Stimulated activated CD4-positive, alpha-beta T cell treated with anti-CD3 and anti-CD28 coated beads, Interleukin-1b, Interleukin-23, amount 100 ng/mL, for 24 hours (primary cell): ENCODE measurements at places on chromosomes 12 and 14.

- DNase-seq, result no peak
Measured at GRCh38 chr12:6959058-6959804, 8.1 kb downstream of the PTPN6 start.

DNA sequence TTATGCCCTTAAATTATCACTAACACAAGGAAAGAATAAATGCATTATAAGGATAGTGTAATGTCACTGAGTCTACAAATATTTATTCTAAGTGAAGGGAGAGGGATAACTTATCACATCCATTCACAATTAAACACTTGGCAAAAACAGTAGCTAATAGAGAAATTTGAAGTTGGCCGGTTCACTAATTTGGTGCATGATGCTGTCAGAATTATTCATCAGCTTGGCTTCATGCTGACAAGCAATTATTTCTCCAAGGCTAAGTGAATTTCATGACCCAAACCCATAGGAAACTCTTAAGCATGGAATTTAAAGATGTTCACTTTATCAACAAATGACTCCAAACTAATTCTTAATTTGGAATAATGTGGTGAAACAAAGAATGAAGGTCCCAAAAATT, 25.0 kb upstream of the NR1H4 start:
- DNase-seq, result no peak

DNA sequence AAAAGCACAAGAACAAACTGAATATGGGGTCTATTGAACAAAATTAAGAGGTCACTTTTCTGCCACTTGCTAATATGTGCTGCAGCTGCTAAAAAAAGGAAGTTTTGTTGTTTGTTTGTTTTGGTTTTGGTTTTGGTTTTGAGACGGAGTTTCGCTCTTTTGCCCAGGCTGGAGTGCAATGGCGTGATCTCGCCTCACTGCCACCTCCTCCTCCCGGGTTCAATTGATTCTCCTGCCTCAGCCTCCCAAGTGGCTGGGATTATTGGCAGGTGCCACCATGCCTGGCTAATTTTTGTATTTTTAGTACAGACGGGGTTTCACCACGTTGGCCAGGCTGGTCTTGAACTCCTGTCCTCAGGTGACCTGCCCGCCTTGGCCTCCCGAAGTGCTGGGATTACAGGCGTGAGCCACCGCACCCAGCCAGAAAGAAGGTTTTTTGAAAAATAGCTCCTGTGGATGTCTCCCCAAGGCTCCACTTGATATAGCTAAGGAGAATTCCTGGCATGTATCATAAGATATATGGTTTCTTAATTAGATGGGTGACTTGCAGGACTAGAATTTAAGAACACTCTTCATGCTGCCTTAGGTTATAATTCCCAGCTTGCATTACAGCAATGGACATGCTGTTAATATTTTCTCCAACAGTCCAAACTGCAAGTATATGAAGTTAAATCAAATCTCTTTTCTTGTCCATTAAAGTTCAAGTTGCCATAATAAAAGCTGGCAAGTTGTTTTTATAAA, 237.6 kb upstream of the AMIGO2 start:
- no peak for DNase-seq

- no peak for DNase-seq
Measured at GRCh38 chr12:95554532-95555071, 3.3 kb upstream of the USP44 start.

- no peak for DNase-seq
Measured at GRCh38 chr12:12877153-12877768, 14.1 kb upstream of the GPRC5A start.

DNA sequence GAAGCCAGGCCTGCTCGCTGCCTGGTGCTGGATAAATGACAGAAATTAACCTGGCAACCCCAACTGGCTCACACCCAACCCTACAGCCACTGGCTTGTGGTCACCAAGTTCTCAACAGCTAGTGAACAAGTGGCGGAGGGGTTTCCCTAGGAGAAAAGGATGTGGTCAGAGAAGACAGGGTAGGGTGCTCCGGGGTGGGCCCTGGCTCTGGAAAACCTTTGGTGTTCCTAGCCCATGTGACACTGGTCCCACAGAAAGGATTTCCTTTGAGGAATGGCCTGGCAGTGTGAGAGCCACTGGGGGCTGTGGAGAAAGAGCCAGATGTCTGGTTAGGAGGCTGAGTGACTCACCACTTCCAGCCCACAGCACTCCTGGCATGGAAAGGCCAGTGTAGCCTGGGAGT, 8.7 kb downstream of the SYNE3 start:
- DNase-seq, result no peak

DNA sequence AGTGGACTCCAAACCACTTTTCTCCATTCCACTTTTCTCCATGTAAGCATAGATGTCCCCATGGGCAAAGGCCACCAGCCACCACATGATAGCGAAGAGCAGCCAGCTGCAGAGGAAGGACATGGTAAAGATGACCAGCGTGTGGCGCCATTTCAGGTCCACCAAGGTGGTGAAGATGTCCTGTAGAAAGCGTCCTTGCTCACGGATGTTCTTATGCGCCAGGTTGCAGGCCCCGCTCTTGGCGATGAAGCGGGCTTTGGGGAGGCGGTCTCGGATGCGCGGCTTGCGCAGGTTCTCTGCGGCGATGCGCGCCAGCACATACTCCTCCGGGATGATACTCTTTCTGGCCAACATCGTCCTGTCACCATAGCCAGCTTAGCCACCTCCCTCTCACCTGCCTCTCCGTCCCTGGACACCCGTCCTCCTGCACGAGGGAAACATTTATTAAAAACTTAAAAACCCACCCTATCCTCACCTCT, 1.2 kb downstream of the KCNJ8 start:
- DNase-seq, result no peak

DNA sequence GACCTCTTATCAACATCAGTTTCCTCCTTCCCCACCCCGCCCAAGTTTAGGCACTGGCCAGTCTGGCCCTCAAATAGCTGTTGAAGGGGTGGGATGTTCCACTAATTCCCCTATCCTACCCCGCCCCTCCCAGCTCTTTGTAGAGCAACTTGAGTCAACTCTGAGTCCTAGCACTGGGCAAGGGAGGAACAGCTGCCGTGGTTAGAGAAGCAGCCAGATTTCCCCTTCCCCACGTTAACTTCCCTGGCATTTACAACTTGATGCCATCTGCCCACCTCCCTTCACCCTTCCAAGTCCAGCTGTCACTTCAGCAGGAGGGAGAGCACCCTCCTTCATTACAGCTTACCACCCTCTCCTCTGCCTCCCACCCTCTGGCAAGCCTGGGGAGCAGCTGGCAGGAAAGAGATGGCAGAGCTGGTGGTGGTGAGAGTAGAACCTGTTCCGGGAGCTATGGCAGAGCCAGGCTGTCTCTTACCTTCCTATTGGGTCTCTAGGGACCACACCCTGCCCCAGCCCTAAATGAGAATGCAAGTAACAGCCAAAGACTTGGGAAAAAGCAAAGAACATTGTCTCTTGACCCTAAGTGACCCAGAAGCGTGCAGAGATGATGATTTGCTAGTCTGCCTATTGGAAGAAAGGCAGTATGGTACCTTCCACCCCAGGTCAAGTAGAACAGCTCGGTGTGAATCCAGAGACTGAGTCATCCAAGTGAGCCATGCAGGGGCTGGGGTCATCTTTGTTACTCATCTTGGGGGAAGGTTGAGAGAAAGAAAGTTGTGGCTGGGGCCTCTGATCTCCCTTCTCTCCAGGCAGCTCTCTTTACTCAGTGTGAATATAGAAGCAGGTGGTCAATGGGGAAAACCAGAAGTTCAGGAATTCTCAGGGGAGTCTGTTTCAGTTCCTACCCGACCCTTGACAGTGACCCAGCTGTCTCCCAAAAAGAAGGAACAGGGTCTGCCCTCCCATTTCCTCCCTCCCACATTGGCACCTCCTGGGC, 1.5 kb downstream of the BLOC1S1 start:
- no peak for DNase-seq

- no peak for DNase-seq
Measured at GRCh38 chr12:67434671-67435370, 165.7 kb downstream of the CAND1 start.

DNA sequence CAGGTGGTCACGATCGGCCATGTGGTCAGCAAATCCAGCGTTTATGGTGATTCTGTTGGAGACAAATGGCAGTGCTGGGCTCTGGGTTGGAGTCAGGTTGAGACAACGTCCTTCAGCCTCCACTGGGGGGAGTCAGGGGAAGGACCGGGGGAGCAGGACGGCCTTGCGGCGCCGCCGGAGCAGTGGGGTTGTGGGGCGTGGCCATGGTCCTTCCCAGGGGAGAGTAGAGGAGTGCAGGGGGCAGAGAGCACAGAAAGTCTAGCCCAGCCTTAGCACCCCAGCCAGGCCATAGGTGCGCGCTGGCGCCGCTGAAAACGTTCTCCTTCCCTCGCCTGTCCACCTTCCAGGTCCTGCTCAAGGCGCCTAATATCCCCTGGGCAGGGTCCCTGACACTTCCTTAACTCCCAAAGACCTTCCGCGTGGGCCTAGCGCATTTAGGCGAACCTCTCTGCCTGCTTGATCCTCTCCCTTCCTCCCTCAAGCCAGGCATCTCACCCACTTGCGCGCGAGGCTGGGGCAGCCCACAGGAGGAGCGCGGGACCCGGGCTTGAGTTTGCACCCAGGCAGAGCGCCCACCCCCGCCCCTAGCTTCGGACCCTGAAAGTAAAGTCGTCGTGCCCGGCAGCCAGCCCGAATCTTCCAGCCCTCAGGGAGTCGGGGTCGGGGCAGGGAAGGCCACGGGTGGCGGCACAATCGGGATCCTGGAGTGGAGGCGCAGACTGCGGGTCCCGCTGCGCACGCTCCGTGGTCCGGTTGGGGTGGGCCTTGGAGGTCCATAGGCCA, 3.1 kb upstream of the KIF26A start:
- no peak for DNase-seq

DNA sequence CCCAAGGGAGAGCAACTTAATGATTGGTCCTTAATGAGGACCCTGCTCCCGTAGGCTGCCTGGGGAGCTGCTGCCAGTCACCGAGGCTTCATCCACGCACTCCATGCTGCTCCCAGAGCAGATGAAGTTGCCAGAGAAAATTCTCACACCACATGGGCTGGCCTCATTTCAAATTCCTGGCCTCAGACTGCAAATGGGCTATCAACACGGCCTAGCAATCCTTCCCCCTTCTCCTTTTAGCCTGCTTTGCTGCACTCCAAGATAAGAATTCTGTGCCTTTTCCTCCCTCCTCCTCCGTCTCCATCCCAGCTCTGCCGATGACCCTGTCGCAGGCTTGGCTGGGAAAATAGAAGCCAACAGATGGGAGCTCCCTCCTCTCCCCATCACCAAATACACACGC, 10.8 kb upstream of the DGLUCY start:
- DNase-seq, result no peak

GRCh38 chr12:6534945-6535696, 804 bp downstream of the GAPDH start:
- peak; percentile 75 for DNase-seq

GRCh38 chr12:38736821-38737220, 168.6 kb downstream of the CPNE8 start:
- DNase-seq, result no peak

DNA sequence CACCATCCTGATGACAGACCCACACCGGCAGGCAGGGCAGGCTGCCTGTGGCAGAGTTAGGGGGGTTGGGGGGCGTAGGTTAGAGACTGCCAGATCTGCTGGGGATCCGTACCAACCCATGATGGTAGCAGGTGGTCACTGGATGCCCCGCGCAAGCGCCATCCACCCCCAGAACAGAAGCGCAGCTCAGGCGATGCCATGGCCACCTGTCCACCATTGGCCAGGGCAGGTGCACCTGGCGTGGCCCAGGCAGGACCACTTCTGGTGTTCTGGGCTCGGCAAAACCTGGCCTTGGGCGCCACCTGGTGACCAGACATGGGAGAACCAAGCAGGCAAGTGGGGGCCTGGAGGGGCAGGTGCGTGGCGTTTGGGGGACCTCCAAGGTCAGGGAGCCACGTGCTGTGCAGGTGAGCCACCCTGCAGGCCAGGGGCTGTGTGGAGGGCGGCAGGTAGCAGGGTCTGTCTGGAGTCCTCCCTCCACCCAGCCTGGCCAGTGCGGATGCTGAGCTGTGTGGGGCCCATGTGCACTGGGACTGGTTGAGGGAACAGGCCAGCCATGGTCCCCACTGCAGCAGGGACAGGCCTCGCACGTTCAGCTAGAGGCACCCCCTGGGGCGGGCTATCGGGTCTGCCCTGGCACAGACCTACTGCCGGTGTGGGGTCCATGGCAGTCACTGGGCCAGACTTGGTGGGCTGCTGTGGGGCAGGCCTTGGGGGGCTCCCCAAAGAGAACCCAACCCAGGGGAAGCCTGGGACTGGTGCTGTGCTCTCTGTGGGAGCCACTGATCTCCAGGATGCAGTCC, 15.6 kb downstream of the BAG5 start:
- DNase-seq, result peak; percentile 60

- no peak for DNase-seq
Measured at GRCh38 chr12:97813301-97813700, 350.7 kb downstream of the RMST start.

GRCh38 chr14:95265106-95266094, 54.3 kb downstream of the CLMN start:
- no peak for DNase-seq
